ENCODE measurements at places on chromosomes 6 and 20.
A peak's percentile ranks its signal among the peaks of the same experiment; 100 is the strongest.

DNA sequence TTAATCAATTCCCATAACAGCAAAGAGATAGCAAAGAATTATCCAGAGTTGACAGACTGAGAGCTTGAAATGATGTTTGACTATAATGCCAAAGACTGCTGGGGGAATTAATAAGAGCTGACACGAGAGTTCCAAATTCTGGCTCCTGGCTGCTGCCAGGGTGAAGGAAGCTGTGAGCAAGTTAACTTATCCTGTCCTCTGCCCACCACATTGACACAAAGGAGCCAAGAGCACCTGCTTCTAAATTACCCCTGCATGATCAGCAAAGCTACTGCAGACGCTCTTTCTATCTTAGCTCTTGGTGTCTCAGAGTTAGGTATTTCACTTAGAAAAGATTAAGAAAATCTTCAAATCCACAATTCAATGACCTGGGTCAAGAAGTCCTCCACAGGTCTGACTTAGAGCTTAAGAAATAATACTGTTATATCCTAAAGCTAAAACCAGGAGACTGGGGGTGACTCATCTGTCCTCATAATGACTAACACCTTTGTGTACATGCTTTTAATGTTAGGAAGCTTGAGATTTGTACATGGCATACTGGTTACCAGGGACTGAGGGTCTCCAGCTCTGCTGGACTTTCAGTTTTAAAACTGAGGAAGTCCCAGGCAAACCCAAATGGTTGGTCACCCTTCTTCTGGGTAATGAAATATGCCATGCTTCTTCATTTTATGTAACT lies 13.2 kb upstream of the FRK start:
- no peak for DNase-seq

- no peak for DNase-seq
These were observed 1.3 kb downstream of the EPPIN start for GRCh38 chr20:45545754-45546453.

- DNase-seq: no peak
These were observed 22.5 kb upstream of the IYD start for GRCh38 chr6:150346346-150346745.

GRCh38 chr6:12261502-12261901 lies 28.7 kb upstream of the EDN1 start:
- no peak for DNase-seq

DNA sequence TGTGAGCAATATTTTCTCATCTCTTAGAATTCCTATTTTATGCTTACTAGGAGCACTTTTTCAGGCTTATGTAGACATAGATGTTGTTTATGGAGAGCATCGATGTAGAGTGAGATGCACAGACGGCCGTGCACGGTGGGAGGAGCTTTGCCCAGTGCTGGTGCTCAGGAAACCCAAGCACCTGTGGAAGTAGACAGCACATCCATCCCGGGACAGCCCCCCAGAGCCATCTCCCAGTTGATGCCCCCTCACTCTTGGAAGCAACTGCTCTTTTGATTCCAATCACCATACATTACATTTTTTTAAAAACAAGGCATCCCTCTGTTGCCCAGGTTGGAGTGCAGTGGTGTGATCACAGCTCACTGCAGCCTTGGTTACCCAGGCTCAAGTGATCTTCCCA lies 143.7 kb downstream of the SMOC2 start:
- no peak for DNase-seq

DNA sequence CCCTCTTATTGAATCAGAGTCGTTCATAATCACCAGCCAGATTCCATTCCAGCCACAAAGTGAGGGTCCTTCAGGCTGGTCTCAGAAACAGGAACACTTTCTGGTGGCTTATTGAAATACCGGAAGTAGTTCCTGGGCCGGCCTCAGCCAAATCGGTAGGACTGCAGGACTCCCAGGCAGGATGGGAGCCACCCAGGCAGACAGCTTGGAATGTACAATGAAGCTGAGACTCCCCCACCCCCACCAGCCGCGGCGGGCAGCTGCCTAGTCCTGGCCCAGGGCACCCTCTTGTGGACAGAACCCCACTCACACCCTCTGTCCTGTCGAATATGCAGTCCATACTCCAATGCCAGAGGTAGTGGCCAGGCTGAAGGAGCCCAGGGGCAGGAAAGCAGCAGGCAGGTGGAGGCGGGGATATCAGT lies 43.8 kb downstream of the MDFI start:
- DNase-seq: peak; percentile 39

- DNase-seq: no peak
These were observed 18.8 kb upstream of the MAPK13 start for GRCh38 chr6:36111526-36111925.

DNA sequence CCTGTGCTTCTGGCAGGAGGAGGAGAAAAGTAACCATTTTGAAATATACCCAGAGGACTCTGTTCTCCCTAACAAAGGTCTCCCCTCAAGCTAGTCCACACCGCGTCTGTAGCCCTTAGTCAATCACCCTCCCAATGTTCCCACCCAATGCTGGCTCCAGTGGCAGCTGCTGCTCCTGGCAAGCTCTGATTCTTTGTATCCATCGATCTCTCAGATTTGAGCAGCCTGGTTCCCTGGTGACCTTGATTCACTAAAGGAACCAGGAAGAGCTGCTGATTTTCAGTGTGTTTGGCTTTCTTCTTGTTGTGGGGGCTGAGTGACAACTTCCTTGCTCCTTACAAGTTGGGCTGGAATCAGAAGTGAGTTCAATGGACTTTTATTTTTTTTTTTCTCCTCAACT lies 68.5 kb downstream of the FOXC1 start:
- no peak for DNase-seq

- DNase-seq: no peak
These were observed 40.1 kb downstream of the FAM120B start for GRCh38 chr6:170346649-170347048.

DNA sequence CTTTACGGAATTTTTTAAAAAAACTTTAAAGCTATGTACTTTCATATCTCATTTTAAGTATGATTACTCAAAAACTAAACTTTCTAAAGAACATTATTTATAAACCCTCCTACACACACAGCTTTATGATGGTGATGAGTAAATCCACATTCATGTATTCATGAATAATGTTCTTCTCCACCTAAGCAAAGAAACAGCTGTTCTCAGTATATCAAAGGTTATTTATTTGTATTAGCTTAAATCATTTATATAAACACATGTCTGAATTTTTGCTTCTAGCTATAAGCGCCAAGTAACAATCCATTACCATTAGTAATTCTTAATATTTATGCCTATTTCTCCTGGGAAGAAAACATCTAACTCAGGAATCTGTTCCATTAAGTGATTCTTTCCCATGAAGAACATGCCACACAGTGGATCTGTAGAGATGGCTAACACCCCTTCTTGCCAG lies 63.3 kb downstream of the SMLR1 start:
- no peak for DNase-seq

DNA sequence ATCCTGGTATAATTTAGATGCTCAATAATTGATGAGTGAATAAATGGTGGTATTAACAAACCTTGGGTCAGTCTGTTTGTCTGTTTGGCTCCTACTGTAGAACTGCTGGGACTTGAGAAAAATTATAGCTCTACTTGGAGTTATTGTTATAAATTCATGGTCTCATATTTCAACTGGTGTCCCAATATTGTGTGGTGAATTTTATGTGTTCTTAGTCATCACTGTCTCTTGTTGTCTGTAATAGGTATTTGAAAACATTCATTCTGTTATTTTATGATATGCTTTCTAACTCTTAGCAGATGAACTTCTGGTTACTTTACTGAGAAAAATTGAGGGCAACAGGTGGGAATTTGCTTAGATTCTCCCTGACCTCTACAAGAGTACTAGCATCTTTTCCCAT lies 221.4 kb downstream of the CDKAL1 start:
- DNase-seq: no peak

DNA sequence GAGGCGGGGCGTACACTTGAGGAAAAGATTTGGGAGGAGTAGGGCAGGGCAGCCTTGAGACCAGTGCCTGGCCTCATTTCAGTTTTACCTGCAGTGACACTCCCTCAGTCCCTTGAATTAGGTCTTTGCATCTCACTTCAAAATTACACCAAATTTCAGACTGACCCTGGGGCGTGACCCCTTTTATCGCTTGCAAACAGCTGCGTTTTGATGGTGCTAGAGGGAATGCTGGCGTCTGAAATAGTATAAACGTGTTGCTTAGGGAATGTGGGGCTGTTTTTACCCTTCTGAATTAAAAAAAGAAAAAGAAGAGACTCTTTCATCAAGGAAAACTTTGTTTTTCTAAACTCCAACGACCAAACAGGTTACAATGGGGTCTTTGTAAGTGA lies 21.0 kb downstream of the COL9A1 start:
- no peak for DNase-seq

GRCh38 chr6:139483079-139483478 lies 108.6 kb upstream of the CITED2 start:
- DNase-seq: no peak

- DNase-seq: no peak
These were observed 107.2 kb downstream of the TOX2 start for GRCh38 chr20:44021900-44022299.

DNA sequence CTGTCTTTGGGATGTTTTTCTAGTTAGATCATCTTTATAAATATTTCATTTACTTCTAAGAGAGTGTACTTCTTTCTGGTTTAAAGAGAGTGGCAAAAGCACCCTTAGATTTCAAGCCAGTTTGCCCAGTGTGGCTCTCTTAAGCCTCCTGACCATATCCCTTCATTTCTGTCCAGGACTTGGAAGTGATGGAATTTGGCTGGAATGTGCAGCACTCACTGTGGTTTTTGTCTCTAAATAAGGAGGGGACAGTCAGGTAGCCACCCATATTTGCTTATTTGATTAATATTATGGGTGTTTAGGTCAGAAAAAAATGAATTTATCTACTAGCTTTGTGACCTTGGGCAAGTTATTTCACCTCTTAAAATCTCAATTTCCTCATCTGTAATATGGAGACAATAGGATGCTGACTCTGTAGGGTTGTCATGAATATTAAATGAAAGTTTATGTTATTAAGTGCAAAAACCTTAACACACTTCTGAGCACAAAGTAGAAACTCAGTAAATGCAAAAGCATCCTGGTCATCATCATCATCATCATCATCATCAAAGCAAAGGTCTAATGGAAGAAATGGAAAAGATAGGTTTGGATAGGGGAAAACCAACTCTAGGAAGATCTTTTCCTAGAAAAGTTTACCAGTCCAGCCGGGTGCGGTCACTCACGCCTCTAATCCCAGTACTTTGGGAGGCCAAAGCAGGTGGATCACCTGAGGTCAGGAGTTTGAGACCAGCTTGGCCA lies 3.1 kb downstream of the CRYBG1 start:
- no peak for DNase-seq

- no peak for DNase-seq
These were observed 15.8 kb downstream of the ADNP start for GRCh38 chr20:50915424-50915823.

DNA sequence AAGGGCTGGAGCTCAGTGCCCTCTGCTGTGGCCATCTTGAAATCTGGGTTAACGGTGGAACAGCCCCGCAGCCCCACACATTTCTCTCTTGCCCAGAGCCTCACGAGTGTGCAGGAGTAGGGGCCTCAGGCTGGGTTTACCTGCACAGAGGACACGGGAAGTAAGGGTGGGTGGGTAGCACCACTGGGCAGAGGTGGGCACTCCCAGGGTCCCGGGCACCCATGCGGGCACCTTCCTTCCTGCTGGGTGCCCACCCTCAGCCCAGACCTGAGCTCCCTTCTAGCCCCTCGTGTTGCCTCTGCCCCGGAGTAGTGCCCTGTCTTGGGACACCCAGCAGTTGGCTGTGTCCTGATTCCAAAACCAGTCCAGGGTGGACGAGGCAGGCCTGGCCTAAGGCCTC lies 11.2 kb downstream of the COL9A3 start:
- DNase-seq: no peak

GRCh38 chr20:15506311-15506710 lies 1066.9 kb downstream of the KIF16B start:
- no peak for DNase-seq

GRCh38 chr6:159170999-159171712 lies 2.0 kb downstream of the FNDC1 start:
- DNase-seq: no peak

DNA sequence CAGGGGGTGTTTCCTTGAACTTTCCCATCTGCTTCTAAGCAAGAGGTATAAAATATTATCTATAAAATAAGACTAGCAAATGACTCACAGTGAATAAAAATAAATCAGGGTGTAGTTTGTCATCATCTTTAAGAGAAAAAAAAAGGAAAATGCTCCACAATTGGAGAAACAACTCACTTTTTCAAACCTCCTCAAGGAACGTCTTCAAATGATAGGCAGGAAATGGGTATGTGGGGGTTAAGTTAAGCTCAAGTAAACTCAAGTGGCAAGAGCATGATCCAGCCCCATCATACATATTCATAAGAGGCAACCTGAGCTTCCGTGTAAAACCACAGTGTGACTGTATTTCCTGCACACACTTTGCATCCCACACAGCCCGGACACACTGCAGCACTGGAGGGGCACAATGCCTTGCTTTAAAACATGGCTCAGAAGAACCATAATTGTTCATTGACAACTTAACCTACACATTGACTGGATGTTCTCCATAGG lies 58.5 kb upstream of the CEP85L start:
- peak; percentile 93 for DNase-seq

DNA sequence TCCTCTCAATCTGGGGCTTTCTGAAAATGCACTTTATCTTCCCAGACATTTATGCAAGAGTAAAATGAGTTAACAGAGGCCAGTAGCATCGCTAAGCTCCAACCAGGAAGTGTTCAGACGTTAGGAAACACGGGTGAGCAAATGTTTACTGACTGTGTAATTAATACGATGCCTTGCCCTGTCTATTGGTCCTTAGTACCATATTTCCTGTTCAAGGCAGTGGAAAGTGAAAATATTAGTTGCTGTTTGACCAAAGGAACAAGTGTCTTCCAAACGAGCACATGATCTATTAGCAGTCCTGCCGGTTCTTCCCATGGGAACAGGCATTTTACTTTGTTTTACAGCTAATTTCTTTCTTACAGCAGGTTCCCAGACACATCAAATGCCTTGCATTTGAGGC lies 311.1 kb upstream of the JAG1 start:
- no peak for DNase-seq

GRCh38 chr20:17809362-17810061 lies 109.7 kb downstream of the BANF2 start:
- DNase-seq: no peak

DNA sequence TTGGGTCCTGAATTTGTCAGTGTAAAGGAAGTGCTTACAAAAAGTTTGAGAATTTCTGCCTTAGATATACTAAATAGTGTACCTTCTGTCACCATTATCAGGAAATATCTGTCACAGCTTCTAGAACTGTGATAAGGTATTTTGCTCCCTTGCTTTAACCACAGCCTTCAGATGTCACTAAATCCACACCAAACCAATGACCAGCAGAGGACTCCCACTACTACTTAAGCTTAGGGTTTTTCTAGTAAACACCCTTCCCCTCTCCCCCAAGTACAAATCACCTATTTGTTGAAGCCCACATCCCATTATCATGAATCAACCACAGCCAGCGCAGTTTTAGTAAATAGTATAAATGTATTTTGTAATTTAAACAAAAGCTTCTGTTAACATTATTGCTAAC lies 8.6 kb upstream of the JPH2 start:
- DNase-seq: no peak

GRCh38 chr6:36195471-36196112 lies 952 bp upstream of the BRPF3 start:
- no peak for DNase-seq

- DNase-seq: no peak
These were observed 420 bp upstream of the MCCD1 start for GRCh38 chr6:31528307-31528777.

GRCh38 chr20:47438464-47439381 lies 63.0 kb upstream of the NCOA3 start:
- no peak for DNase-seq

- no peak for DNase-seq
These were observed 13.0 kb downstream of the ALDH8A1 start for GRCh38 chr6:134936931-134937330.

- no peak for DNase-seq
These were observed 365.8 kb upstream of the HSF2 start for GRCh38 chr6:122033564-122034181.

- no peak for DNase-seq
These were observed 269.9 kb upstream of the SUPT3H start for GRCh38 chr6:45647341-45648261.
